ENCODE measurements at places on chromosomes 2 and 18.

GRCh38 chr2:19711470-19712372 is 190.1 kb downstream of the TTC32 start:
- DNase-seq = peak; percentile 38

DNA sequence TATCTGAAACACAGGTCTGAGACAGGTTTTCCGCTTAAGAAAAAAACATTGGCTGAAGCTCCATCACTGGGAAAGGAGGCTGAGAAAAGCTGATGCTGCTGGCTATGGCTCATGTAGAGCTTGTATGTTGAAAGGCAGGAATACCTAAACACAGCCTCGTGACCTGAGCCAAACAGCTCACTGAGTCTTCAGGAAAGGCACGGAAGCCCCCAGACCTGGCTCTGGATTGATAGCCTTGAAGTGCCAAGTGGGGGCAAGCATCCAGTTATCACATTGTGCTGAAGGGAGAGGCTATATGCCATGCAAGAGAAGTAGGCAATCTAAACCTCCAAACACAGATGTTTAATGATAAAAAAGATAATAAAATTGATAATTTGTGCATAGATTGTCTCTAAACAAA is 21.9 kb downstream of the CYTIP start:
- no peak for DNase-seq

DNA sequence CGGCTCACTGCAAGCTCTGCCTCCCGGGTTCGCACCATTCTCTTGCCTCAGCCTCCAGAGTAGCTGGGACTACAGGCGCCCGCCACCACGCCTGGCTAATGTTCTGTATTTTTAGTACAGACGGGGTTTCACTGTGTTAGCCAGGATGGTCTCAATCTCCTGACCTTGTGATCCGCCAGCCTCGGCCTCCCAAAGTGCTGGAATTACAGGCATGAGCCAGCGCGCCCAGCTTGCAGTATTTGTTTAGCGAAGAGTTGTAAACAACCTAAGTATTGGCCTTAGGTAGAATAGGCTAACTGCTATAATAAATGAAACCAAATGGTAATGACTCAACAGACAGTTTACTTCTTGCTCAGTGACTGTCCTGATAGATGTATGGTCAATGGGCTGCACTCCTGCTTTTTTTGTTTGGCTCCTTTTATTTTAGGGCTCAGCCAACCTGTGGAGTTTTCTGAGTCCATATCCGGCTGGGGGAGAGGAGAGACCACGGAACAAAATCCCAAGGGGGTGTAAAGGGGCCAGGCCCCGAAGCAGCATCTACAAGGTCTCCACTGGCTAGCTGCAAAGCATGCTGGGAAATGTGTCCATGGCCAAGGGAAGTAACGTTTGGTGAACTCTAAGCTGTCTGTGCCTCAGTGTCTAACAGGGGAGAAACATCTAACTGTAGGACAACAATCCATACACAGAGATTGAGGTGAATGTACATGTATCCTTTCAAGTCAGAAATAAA is 841.0 kb upstream of the ID2 start:
- DNase-seq = no peak

DNA sequence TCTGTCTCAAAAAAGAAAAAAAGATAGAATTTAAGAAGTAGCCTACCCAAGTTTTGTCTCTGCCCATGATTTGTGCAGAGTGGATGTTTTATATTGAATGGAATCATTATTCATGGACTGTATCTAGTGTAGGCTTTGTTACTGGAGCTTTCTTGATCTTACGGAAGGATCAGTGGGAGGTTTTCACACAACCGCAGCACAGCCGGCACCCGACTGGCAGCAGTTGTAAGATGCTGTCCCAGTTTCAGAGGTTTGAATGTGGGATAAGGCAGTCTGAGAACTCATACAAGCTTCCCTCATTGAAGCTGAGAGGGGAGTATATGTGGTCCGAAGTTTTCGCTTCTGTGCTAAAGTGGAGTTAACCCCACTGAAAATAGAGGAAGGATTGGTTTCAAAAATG is 19.7 kb upstream of the SAG start:
- peak; percentile 35 for DNase-seq

- DNase-seq = no peak
These were observed 401.9 kb downstream of the NBAS start for GRCh38 chr2:15159206-15159605.

- DNase-seq = no peak
These were observed 22.8 kb upstream of the ME2 start for GRCh38 chr18:50855976-50856757.

GRCh38 chr2:171688129-171688465 is 828 bp downstream of the DYNC1I2 start:
- DNase-seq = no peak

- no peak for DNase-seq
These were observed 1456.1 kb upstream of the ACVR2A start for GRCh38 chr2:146388757-146389156.

DNA sequence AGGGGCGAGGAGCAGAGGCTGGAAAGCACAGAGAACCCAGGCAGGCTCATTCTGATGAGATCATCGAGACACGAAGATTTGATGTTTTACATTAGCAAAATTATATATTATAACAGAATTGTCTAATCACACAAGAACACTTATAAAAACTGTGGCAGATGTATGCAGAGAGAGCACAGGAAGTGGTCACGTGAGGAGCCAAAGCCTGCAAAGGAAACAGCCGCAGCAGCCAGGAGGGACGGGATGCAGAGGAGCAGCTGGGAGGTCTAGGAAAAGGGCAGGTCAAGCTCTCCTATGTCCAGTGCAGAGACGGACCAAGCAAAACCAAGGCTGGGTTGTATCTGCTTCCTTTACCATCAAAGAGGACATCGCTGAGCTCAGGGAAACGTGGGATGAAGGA is 355.1 kb upstream of the MYT1L start:
- DNase-seq = no peak

- DNase-seq = peak; percentile 4
These were observed 757 bp downstream of the HDHD2 start for GRCh38 chr18:47149457-47150028.

DNA sequence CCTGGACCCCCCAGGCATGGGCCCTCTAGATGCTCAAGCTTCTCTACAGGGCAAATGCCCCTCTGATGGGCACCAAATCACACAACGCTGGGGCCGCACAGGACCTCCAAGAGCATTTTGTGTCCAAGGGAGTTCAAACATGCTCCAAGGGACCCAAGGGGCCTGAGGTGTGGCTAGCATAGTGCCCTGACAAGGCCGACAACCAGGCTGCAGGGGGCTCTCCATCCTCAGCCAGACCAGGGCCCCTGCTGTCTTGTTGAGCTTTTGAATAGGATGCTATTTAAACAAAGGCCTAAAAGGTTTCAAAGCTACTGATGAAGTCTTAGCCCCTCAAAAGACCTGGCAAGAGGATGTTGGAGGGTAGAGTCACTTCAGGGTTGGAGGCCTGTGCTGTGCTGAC is 33.1 kb downstream of the EN1 start:
- no peak for DNase-seq

Measured in globus pallidus (tissue), 1 donor.